ENCODE measurements at places on chromosomes 7 and 10. TPM values are rescaled to one million over a fixed set of nuclear protein-coding genes. Genes with fewer than 3 reads are reported as not detected.

The EZH2 gene
- total RNA-seq, result 114 TPM

The ZNF727 gene
- total RNA-seq, result not detected

The SORCS1 gene
- not detected for total RNA-seq

The ERCC6 gene
- total RNA-seq, result 19.1 TPM

The DLX5 gene
- not detected for total RNA-seq

GRCh38 chr10:86659161-86659691 is 4.9 kb downstream of the OPN4 start:
- H3K27me3 ChIP-seq, result no peaks in the 10 kb centered on the region
- no peak overlapping the region for H3K4me3 ChIP-seq
- no peak overlapping the region for H3K27ac ChIP-seq
- no peak for DNase-seq
- H3K4me1 ChIP-seq, result no peaks in the 10 kb centered on the region

- no peak overlapping the region for H3K4me3 ChIP-seq
- peak overlapping the region; percentile 89 for H3K27ac ChIP-seq
- no peaks in the 10 kb centered on the region for H3K27me3 ChIP-seq
- peaks cover 32% of the 10 kb centered on the region for H3K4me1 ChIP-seq
- no peaks in the 10 kb centered on the region for H3K36me3 ChIP-seq
- DNase-seq, result peak; percentile 74
Measured at GRCh38 chr10:31745612-31746376, 182.8 kb downstream of the ARHGAP12 start.

- no peaks in the 10 kb centered on the region for H3K4me1 ChIP-seq
- no peak for DNase-seq
- no peaks in the 10 kb centered on the region for H3K36me3 ChIP-seq
- no peak overlapping the region for H3K4me3 ChIP-seq
- no peak overlapping the region for H3K27ac ChIP-seq
Measured at GRCh38 chr7:91582799-91583477, 297.6 kb downstream of the MTERF1 start.

DNA sequence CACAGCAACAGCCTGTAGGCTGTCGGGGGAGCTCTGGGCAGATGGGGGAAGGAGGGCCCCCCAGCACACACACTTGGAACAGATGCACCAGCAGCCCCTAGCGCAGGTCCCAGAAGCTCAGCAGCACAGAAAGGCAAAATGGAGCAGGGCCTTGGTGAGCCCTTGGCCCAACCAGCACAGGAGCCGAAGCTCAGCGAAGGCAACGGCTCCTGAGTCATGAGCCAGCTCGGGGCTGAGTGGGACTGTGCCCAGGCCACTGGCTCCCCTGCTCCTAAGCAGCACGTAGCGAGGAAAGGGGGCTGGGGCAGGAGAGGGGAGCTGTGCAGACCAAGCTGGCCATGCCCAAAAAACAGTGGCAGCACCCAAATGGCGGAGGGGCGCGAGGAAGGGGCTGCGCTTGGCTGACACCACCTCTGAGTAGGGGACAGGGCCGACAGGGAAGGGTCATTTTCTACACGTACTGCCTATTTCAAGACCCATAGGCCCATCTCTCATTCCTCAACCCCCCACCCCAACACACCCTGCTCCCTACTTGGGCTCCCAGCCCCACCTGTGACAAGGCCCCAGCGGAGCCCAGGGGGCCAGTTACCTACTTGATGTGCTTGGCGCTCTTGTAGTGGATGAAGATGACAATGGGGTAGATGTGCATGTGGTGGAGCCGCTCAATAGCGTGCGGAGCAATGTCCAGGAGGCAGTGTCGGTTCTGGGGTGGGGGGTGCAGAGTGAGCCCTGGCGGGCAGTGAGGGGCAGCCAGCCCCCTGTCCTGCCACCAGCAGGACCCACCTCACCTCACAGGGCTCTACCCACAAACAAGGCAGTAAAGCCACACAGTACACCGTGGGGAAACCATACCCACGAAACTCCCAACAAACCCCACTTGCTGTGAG is 132.1 kb downstream of the DLG5 start:
- DNase-seq, result no peak
- H3K27me3 ChIP-seq, result peaks cover 9% of the 10 kb centered on the region
- no peaks in the 10 kb centered on the region for H3K36me3 ChIP-seq
- peaks cover 5% of the 10 kb centered on the region for H3K4me1 ChIP-seq
